ENCODE measurements at places on chromosomes 2 and 18. TPM values are rescaled to one million over a fixed set of nuclear protein-coding genes. Genes with fewer than 3 reads are reported as not detected.

DNA sequence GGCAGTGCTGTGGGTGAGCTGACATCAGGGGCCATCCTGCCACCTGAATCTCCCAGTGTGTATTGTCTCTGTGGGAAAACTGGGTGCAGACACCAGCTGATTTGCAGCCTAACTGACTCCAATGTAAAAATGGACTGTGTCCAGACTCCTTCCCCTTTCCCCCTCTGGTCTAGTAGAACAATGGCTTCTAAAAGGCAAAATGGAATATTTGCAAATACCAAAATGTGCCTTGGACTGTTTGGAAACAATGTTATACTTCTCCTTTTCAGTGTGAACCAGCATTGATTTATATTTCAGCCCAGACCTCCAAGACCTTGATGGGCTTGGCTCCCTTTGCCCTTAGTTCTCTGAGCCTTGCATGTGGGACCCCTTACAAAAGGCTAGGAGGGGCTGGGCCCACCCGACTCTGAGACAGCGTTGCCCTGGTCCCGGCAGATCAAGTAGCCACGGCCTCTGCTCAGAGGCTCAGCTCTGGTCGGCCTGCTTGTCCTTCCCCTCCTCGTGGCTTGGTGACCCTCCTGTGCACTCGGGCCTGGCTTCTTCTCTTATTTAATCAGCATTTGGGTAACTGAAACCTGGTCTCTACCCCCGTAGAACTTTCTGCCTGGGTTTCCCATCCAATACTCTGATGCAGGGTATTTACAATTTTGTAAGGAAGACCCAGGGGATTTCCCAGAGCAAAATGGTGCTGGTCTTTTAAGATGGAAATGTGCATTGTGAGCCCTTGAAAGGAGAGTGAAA lies 18.0 kb upstream of the ACKR3 start:
- no peak for DNase-seq

- DNase-seq, result peak; percentile 43
Measured at GRCh38 chr2:215409331-215410127, 26.3 kb downstream of the FN1 start.

DNA sequence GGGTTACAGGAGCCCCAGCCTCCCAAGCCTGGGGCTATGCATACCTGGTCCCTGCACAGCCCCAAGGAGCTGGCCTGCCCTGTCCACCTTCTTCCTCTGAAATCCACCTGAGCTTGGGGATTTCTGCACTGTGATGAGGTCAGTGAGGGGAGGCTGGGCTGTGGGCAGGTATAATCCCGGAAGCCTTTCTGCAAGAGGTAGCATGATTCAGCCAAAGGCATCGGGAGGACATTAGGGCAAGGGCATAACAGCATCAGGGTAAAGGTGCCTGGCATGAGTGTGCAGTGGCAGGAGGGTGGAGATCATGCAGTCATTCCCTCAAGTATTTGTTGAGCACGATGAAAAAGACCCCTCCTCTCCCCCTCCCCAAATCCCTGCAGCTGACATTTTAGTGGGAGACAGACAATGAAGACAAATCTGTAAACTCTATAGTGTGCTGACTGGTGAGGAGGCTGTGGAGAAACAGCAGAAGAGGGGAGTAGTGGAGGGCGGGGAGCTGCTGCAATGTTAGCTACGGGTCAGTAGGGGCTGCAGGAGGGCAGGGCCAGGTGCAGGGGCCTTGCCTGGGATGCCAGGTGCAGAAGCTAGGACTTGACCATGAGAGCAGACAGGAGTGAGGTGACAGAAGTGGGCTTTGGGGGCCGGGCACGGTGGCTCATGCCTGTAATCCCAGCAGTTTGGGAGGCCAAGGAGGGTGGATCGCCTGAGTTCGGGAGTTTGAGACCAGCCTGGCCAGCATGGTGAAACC lies 18.7 kb downstream of the ZFP36L2 start:
- DNase-seq, result no peak

GRCh38 chr2:69309351-69310110 lies 77.5 kb downstream of the GFPT1 start:
- no peak for DNase-seq

DNA sequence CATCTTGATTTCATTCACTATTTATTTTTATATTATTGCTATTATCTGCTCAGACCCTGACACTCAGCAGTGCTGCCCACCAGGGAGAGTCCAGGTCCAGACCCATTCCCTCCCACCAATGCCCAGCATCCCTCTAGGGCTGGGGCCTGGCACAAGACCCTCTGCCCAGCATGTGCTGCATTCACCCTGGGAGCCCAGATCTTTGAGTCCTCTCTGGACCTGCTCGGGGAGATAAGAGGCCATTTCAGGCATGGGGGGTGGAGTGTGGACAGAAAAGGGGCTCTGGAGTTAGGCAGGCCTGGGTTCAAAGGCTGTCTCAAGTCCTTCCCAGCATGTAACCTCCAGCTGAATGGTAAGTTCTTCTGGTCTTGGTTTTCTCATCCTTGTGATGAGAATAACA lies 209.6 kb downstream of the CYP26B1 start:
- no peak for DNase-seq

- DNase-seq, result no peak
Measured at GRCh38 chr2:1482253-1482675, 69.0 kb downstream of the TPO start.

DNA sequence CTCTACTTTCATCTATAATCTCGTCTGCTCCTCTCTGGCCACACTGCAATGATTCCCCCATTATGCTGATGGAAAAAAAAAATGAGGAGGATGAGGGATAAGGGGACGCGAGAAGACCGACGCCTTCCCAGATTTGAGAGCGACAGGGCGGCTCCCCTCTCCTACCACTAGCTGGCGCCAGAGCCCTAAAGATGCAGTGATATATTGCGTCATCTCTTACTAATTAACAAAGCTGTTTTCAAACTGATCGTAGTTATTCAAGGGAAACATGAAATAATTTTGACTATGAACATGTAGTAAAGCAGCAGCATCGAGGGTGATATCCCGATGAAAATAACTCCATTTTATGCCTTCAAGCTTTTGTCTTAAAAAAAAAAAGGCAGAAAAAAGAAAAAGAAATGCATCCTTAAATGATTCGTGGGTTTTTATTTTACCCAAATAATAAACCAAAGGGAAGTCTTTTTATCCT lies 48.0 kb upstream of the HNRNPA3 start:
- peak; percentile 84 for DNase-seq

- no peak for DNase-seq
Measured at GRCh38 chr2:204018717-204019116, 82.2 kb downstream of the ICOS start.

Gene CFAP65
- total RNA-seq, result not detected

Gene DPP4
- not detected for total RNA-seq

All from HT1080 (cell line).